ENCODE measurements at places on chromosomes 7 and 10.
A peak's percentile ranks its signal among the peaks of the same experiment; 100 is the strongest.

DNA sequence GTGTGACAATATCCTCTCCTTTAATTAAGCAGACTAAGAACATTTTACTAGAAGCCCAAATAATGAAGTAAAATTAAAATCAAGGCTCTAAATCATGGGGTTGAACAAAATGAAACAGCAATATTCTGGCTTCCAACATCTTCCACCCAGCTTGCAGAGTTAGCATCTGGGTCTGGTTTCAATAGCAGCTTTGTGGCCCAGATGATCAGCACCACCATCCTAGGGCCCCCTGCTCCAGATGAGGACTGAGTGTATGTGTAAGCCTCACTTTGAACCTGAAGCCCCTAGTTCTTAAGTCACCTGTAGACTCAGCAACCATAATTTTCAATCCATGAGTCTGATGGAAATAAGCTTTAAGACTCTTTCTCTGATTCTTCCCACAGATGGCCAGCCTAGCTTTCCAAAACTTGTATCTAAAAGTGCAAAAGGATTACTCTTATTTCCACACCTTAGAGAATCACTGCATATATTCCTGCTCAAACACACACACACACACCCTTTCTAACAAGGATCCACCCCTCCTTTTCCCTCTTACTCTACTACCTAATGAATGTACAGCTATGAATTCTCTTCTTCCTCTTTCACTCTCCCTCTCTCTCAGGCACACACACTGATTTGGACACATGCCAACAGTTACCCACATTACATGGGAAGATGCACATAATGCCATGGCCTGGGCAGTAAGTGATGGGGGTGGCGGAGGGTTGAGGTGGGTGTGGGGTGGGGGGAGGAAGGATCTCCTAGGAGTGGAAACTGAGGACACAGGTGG lies 3.5 kb downstream of the DENND11 start:
- H3K36me3 ChIP-seq: no peaks in the 10 kb centered on the region
- no peak for DNase-seq
- no peak overlapping the region for H3K4me3 ChIP-seq

GRCh38 chr7:44094883-44095592 lies 9.1 kb upstream of the AEBP1 start:
- no peak for DNase-seq
- no peaks in the 10 kb centered on the region for H3K36me3 ChIP-seq
- H3K27me3 ChIP-seq: no peaks in the 10 kb centered on the region
- peak overlapping the region; percentile 44 for H3K27ac ChIP-seq
- H3K4me3 ChIP-seq: no peak overlapping the region

- H3K36me3 ChIP-seq: no peaks in the 10 kb centered on the region
- no peaks in the 10 kb centered on the region for H3K4me1 ChIP-seq
- no peak overlapping the region for H3K27ac ChIP-seq
- no peak for DNase-seq
These were observed 434.5 kb upstream of the KCND2 start for GRCh38 chr7:119838444-119838843.

DNA sequence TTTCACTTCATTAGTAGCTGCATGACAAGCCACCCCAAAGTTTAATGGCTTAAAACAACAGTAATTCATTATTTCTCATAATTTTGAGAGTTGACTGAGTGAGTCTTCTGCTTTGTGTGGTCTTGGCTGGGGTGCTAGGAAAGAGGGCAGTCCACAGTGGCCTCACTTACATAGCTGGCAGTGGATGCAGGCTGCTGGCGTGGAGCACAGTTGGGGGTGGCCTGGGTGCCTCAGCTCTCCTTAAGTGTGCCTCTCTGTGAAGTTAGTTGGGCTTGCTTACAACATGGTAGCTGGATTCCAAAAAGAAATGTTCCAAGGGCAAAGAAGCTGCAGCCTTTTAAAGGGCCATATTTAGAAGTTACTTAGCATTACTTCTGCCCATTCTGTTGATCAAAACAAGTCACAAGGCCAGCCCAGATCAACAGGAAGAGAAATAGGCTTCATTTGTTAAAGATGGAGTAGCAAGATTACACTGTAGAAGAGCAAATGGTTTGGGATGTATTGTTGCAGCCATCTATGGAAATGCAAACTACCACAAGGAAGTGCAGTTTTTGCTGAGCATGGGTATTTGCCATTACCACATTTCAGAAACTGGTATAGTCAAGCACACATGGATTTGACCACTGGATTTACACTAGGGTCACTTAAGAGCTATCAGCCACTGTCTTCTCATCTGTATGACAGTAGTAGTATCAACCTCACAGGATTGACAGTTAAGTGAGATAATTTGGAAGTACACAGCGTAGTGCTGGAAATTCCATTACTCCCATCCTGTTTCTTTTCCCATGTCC lies 33.6 kb downstream of the ZEB1 start:
- DNase-seq: no peak
- H3K4me3 ChIP-seq: no peak overlapping the region
- H3K4me1 ChIP-seq: no peaks in the 10 kb centered on the region
- no peak overlapping the region for H3K27ac ChIP-seq
- H3K36me3 ChIP-seq: no peaks in the 10 kb centered on the region

- no peak for DNase-seq
- H3K4me1 ChIP-seq: peaks cover 4% of the 10 kb centered on the region
- no peaks in the 10 kb centered on the region for H3K36me3 ChIP-seq
- H3K27me3 ChIP-seq: no peaks in the 10 kb centered on the region
- H3K27ac ChIP-seq: no peak overlapping the region
- H3K4me3 ChIP-seq: no peak overlapping the region
These were observed 148.6 kb upstream of the YAE1 start for GRCh38 chr7:39417642-39418041.

DNA sequence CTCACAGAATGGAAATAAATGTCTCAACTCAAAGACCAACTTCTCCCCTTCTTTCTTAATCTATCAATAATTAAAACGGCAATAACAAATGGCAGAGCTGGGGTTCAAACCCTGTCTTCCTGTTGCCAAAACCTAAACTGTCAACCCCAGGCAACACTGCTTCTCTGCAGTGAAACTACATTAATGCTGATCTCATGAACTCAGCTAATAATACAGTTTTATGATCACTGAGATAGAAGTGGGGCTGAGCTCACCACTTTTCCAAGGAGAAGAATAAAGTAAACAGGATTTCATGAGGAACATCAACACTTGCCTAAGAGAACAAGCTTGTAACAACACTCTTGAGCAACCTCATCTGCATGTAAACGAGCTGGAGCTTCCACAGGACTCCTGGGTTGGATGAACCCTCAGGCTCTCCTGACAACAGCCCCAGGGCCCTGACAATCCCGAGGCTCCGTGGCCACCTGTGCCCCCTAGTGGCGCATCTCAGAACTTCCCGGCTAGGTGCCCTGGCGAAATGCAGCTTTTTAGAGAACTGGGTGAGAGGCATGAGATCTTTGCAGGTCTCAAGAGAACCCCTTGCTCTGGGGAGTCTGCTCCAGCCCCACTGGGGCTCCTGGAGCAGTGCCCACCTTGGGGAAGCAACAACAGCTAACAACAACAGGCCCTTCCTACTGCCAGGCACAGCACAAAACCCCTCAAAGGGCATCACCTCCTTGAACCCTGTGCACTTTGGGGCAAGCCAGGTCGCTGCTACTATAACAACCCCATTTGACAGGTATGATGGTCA lies 169.3 kb downstream of the SH3PXD2A start:
- H3K27ac ChIP-seq: peak overlapping the region; percentile 80
- no peaks in the 10 kb centered on the region for H3K36me3 ChIP-seq
- peaks cover 11% of the 10 kb centered on the region for H3K4me1 ChIP-seq
- no peaks in the 10 kb centered on the region for H3K27me3 ChIP-seq
- no peak overlapping the region for H3K4me3 ChIP-seq

DNA sequence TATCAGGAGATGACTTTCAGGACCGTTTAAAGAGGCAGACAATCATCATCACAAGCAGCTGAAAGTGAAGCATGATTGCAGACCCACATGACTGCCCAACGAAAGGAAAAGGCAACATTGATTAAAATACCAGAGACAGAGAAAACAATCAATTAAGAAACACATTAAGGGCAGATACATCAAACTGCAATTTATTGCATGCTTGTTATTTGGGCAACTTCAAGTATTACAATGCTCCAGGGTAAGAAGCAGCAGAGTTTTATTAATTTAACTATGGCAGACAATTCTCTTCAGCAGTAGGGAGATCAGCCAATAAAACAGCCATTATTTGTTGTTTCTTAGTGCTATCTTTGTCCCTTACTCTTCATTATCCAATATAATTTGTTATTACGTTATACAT lies 367.7 kb upstream of the HPS1 start:
- H3K27me3 ChIP-seq: no peaks in the 10 kb centered on the region
- no peak overlapping the region for H3K27ac ChIP-seq
- no peak for DNase-seq

DNA sequence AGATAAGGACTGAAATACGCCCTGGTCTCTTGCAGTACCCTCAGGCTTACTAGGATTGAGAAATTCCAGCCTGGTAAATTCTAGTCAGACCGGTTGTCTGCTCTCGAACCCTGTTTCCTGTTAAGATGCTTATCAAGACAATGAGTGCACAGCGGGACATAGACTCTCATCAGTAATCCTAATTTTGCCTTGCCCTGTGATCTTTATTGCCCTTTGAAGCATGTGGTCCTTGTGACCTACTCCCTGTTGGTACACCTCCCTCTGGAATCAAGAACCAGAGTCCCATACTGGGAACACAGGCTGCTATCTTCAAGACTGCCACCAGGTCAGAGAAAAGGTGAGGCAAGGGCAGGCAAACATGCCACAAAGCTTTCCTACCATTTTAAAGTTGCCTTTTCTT lies 7.2 kb downstream of the C10orf53 start:
- no peaks in the 10 kb centered on the region for H3K36me3 ChIP-seq
- no peak for DNase-seq
- no peak overlapping the region for H3K27ac ChIP-seq
- H3K4me3 ChIP-seq: no peak overlapping the region
- peaks cover 4% of the 10 kb centered on the region for H3K4me1 ChIP-seq
- H3K27me3 ChIP-seq: peaks cover 31% of the 10 kb centered on the region
